ENCODE measurements at places on chromosomes 1 and 21.

- no peak for DNase-seq
These were observed 8.2 kb upstream of the MIXL1 start for GRCh38 chr1:226215239-226215638.

DNA sequence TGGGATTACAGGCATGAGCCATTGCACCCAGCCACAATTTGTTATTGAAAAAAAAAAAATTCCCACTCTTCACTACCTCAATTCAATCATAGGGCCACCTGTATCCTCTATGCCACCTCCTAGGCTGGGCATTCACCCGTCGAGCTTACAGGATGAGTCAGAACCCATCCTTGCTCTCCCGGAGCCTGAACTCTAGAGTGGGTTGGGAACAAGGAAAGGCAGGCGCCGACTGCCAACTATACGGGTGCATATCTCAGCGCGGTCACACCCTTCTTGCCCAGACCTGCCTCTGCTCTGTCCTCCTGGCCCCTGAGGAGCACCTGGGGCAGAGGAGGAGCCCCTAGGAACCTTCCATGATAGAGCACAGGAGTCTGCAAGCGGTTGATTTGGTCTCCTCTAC, 21.4 kb upstream of the LBR start:
- no peak for DNase-seq

- no peak for DNase-seq
These were observed 28.6 kb downstream of the COL6A1 start for GRCh38 chr21:46009951-46010705.

DNA sequence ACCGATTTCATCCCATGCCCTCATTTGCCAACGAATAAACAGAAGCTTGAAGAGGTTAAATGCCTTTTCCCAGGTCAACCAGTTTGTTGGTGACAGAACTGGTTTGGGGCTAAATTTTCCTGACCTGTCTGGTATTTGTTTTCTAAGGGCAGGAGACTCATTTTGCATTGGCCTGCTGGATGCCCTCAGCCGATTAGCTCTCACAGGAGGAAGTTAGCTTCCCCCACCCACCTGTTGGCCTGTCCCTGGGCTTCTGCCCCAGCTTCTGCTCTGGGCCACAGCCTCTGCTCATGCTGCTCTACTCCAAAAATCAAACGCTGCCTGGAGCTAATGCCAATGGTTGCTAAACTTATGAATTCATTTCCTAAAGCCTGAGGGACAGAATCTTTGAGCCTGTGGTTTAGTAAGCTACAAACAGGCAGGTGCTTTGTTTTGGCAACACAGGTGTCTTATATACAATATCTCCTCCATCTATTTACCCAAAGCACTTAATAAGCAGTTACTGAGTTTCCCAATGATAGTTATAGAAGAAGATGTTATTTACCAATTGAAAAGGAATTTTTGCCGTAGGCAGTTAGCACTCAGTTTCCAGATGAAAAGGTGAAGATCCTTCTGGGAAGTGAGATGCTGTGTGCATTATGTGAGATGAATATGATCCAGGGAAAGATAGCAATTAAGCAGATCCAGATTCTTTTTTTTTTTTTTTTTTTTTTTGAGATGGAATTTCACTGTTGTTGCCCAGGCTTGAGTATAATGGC, 82.3 kb downstream of the TM2D1 start:
- DNase-seq = no peak

DNA sequence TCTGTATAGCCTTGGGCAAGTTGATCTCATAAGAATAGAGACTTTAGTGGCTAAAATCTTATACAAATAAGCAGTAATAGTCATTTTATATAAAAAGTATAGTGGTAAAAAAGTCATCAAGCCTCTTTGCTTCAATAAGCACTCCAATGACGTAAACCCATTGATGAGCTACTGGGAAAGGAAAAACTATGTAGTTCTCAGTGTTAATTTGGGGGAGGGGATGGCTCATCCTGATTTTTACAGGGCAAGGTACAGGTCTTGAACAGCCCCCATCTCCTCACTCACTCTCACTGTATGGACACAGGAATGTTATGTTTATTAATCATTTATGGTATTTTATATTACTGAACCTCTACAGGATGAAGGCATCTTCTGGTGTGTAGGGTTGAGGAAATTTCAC, 38.1 kb upstream of the CD55 start:
- DNase-seq = no peak

- DNase-seq = no peak
These were observed 74.1 kb upstream of the TINAGL1 start for GRCh38 chr1:31502253-31502652.

GRCh38 chr1:226723657-226724532, 15.2 kb downstream of the ITPKB start:
- no peak for DNase-seq

GRCh38 chr21:39714331-39714730, 30.7 kb upstream of the IGSF5 start:
- DNase-seq = peak; percentile 44

- DNase-seq = peak; percentile 39
These were observed at the start of gene FMN2 for GRCh38 chr1:240091614-240092300. FMN2 (plus strand) TSS chr1:240091883; CDS start chr1:240092110, 227 bp downstream.

- DNase-seq = no peak
These were observed 64.9 kb downstream of the PRKACB start for GRCh38 chr1:84208935-84209334.

GRCh38 chr21:38610623-38611251, 112.5 kb upstream of the ERG start:
- DNase-seq = no peak

DNA sequence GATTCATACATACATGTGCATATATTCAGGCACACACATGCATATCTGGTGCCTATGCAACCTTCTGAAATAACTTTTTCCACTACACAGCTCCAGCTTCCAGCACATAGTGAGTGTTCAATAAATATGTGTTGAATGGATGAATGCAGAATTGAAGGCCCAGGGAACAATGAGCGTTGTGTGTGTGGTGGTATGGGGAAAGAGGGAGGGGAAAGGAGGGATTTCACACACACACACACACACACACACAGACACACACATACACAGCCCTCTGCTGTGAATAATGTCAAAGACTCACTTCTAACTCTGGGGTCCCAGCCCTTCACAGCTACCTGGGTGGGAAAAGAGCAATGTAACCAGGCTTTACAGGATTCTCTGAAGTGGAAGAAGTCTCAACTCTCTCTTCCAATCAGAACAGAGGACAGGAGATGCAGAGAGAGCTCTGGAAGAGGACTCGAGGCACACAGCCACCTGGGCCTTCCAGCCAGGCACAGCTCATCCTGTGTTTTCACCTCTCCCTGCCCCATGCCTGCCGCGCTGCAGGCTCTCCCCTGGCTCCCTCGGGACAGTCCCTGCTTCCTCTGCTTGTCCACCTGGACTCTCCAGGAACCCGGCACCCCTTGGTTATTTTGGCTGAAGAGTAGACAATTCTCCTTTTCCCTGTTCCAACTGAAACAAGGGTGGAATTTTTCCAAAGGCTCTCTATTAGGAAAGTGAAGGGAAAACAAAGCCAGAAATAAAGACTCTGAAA, 5.4 kb upstream of the IGSF8 start:
- peak; percentile 85 for DNase-seq

DNA sequence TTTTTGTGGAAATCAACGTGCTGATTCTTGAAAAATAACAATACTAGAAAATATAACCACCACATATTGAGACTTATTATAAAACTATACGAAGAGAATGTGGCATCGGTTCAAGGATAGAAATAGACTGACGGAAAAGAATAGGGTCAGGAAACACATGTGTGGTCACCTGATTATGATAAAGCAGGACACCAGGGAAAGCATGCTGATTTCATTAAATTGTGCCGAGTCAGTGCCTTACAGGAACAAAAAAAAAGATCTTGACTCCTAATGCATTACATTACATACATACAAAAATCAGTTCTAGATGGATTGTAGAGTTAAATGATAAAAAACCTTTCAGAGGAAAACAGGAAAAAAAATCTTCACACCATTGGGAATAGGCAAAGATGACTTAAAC, 43.5 kb upstream of the SERPINC1 start:
- DNase-seq = no peak

DNA sequence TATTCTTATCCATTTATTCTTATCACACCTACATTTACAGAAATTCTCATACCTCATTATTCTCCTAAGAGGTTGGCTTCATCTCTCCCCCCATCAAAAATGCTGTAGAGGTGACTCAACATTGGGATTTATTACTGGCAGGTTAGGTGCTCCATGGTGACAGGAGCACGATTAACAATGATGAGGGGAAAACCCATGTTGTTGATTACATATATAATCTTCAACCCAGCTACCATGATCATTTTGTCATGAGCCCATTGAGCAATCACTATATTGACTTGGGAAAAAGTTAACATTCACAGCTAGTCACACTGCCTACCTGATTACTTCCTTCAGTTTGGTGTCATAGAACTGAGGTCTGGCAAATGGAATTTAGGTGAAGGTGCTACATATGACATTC, 712.1 kb upstream of the CHRM3 start:
- no peak for DNase-seq

- DNase-seq = no peak
These were observed 32.2 kb upstream of the GNG5 start for GRCh38 chr1:84538599-84538998.

- no peak for DNase-seq
These were observed 38.1 kb upstream of the RAP1GAP start for GRCh38 chr1:21707086-21707840.

DNA sequence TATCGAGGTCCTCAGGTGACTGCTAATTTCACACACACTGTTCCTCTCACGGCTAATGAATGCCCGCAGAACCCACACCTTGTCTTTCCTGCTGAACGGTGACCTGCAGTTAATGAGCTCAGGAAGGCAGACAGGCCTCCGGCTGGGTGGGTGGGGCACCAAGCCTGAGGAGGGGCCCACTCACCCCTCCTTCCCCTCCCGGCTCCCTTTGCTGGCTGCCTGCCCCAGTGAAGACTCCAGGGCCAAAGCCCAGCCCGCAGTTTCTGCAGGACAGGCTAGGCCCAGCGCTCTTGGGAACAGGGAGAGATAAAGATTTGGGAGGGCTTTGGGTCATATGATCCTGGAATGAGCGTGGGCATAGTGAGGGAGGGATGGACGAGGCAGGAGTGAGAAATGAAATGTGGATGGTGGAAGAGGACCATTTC, 26.4 kb downstream of the FOXO6 start:
- no peak for DNase-seq

- no peak for DNase-seq
These were observed 12.9 kb upstream of the EPHA2 start for GRCh38 chr1:16168622-16169360.

- DNase-seq = no peak
These were observed 19.0 kb downstream of the SAMSN1 start for GRCh38 chr21:14526836-14527695.
